NCI-H82 (cell line): ENCODE measurements at places on chromosomes 4 and X.
A peak's percentile ranks its signal among the peaks of the same experiment; 100 is the strongest.

GRCh38 chr4:110106931-110107296 lies 91.5 kb downstream of the ELOVL6 start:
- DNase-seq: no peak

DNA sequence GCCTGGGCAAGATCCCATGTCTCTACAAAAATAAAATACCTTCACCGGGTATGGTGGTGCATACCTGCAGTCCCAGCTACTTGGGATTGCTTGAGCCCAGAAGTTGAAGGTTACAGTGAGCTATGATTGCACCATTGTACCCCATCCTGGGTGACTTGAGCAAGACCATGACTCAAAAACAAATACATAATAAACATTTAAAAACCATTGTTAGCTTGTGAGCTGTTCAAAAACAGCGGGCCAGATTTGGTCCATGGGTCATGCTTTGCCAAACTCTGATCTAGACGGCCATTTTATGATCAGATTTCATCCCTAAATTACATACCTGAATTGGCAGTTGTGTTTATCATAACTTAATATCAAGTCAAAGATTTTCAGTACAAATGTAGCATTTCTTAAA lies 76.0 kb upstream of the GPM6B start:
- DNase-seq: no peak

- DNase-seq: no peak
These were observed 27.5 kb downstream of the HEPH start for GRCh38 chrX:66191563-66191962.

DNA sequence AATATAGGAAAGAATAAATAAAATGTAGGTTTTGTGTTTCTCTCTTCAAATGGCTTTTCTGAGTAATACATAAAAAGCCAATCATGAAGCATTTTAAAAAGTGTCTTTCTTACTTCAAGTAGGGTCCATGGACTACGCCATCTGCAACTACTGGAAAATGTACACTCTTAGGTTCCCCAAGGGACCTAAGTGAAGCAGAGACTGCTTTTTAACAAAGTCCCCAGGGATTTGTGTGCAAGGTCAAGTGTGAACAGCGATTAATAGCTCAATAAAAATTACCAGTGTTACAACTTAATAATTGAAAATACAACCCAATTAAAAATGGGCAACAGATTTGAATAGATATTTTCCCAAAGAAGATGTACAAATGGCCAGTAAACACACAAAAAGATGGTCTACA lies 84.9 kb downstream of the ARHGAP6 start:
- DNase-seq: no peak

DNA sequence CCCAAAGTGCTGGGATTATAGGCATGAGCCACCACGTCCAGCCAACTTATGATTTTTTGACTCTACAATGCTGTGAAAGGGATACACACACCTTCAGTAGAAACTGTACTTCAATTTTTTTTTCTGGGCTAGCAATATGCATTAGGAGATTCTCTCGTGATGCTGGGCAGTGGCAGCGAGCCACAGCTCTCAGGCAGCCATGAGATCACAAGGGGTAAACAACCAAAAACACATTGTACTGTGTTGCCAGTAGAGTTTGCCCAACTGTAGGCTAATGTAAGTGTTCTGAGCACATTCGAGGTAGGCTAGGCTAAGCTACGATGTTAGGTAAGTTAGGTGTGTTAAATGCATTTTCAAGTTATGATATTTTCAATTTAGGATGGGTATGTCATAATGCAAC lies 25.7 kb downstream of the RAB33A start:
- no peak for DNase-seq

- DNase-seq: no peak
These were observed 115.9 kb downstream of the CPZ start for GRCh38 chr4:8708401-8709021.

DNA sequence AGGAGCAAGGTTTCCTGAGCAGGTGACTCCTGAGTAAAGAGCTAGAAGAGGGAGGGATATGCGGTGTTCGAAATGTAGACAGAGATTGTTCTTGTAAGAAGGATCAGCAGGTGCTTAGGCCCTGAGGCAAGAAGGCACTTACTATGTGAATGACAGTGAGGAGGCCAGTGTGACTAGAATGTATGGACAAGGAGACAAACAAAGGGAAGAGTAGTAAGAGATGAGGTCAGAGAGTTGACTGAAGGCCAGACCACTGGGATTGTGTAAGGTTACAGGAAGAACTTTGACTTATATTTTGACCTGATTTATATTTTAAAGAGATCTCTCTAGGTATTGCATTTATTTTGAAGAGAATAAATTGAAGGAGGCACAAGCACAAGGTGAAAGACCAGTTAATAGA lies 118.4 kb upstream of the ENPEP start:
- no peak for DNase-seq

GRCh38 chrX:139191286-139191685 lies 339.3 kb upstream of the F9 start:
- DNase-seq: no peak

DNA sequence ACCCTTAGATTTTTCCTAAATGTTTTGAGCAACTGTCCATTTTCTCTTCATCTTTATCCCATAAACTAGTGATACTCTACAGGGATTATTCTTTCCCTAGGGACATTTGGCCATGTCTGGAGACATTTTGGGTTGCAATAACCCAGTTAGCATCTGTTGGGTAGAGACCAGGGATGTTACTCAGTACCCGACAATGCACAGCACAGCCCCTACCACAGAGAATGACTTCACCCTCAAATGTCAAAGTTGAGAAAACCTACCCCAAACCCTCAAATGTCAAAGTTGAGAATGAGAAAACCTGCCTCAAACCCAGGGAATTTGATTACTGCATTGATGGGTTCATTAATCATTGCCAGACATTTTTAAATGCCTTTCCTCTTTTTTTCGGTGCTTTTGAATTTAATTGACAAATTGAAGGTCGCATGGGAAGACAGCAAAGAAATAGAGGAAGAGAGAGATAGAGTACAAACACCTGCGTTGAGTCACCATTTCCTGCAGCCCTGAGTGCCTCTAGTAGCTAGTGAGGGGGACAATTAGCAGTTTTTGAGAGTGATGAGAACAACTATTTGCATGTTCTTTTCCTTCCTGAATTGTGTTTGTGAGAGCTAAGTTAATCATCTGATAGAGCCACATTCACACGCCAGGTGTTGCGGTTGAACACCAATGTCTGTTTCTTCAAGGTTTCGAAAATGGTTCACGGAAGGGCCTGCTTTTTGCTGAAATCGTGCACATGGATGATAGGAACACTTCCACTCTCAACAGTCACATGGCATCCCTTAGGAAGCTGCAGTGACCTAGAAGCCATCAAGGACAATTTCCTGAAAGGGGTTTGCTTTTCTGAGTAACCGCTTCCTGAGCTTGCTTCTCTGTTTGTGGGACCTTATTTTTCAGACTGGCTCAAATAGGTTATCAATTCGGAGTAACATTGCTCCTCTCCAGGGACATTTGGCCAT lies 203.9 kb upstream of the VCX3A start:
- DNase-seq: no peak

GRCh38 chr4:32106767-32107166 lies 1386.6 kb downstream of the PCDH7 start:
- no peak for DNase-seq

- DNase-seq: peak; percentile 39
These were observed 324.1 kb downstream of the DHX15 start for GRCh38 chr4:24260133-24260715.

DNA sequence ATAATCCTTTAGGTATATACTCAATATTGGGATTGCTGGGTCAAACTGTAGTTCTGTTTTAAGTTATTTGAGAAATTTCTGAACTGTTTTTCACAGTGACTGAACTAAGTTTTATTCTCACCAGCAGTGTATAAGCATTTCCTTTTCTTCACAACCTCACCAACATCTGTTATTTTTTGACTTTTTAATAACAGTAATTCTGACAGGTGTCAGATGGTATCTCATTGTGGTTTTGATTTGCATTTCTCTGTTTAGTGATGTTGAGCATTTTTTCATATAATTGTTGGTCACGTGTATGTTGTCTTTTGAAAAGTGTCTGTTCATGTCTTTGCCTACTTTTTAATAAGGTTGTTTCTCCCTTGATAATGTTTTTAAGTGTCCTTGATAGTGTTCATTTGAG lies 112.6 kb downstream of the LINC00632 start:
- no peak for DNase-seq

DNA sequence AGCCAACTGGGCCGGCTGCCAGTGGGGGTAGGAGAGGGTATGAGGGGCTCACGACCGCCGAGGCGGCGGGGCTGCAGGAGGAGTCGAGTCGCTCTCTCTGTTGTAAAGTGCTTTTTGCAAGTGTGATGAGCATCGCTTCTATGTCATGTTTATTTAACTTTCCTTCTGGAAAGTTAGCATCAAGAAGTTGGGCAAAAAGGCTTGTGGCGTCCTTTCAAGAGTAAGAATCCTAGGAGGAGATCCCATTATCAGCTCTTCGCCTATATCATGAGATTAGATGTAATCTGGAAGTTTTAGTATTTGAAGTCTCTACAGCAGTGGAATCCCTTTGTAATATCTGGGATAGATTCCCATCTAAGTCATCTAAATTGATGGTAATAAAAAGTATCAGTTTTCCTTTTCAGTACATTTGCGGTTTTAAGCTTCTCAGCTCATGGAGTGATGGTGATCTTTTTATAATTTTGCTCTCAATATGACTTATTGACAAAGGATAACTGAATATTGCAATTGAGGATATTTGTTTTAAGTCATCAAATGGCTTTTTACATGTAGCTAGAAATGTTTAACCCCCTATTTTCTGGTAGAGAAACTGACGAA lies 1.7 kb downstream of the GALNT7 start:
- peak; percentile 66 for DNase-seq

DNA sequence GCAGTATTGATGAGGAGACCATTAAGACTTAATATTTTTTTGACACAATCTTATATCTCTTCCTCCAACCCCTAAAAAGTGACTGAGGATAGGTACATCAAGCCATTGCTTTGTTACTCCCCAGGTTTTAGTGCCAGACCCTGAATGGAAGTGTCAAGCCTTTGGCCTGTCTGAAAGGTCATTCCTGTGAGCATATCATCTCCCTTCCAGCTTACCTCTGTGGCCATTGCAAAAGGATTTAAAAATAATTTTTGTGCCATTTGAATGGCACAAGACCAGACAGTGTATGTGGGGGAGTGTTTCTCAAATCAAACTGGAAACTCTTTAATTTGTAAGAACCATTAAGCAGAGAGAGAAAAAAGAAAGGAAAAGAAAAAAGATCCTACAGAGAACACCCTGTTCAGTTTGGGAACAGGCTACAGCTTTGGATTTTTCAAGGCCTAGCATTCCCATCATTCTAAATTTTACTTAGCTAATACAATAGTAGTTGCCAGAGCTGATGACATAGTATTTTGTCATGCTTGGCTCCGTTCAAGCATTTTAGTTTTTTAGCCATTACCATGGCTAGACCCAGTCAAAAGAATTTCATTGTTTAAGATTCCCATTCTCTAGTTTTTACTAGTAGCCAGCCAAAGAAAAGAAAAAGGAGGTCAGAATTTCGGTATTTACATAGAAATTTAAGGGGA lies 49.6 kb downstream of the HPF1 start:
- DNase-seq: no peak

GRCh38 chr4:10765386-10765785 lies 80.8 kb upstream of the CLNK start:
- DNase-seq: no peak
